NCI-H1092 treated with DMSO at 0.1 percent for 48 hours (cell line): ENCODE measurements at places on chromosomes 3 and 15.

DNA sequence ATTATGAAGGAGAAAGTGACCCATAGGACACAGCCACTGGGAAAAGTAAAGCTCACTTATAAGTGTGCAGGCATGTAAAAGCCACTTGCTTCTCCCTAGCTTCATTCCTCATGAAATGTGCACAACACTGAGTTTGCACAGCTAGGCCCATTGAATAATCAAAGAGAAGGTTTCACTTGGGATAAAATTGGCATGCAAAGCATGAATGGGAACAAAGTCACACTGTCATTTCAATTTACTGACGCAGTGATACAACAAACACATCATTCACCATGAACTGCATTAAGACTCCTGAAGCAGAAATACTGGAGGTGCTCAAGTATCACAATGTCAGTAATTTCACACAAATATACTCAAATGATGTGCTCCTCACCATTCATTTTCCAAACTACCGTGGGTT lies 61.1 kb downstream of the KCNMB2 start:
- DNase-seq: no peak

- no peak for DNase-seq
These were observed 525.1 kb upstream of the ROBO2 start for GRCh38 chr3:76514836-76515235.

DNA sequence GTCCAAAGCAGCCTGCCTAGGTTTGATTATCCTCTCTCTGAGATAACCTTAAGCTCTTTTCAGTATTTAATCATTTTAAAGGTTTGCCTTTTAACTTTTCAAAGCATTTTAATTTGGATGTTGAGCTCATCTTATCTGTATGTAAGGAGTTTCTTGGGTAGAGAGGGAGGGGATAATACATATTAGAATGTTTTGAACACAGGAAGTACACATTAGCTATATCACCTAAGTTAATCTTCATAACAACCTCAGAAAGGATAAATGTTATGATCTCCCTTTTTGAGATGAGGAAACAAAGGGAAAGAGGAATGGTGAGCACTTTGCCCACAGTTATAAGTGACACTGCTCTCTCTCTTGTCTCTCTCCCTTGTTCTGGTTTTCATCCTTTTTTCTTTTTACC lies 2.2 kb upstream of the CD47 start:
- DNase-seq: no peak

- no peak for DNase-seq
These were observed 99.8 kb upstream of the HERC1 start for GRCh38 chr15:63933522-63933921.

DNA sequence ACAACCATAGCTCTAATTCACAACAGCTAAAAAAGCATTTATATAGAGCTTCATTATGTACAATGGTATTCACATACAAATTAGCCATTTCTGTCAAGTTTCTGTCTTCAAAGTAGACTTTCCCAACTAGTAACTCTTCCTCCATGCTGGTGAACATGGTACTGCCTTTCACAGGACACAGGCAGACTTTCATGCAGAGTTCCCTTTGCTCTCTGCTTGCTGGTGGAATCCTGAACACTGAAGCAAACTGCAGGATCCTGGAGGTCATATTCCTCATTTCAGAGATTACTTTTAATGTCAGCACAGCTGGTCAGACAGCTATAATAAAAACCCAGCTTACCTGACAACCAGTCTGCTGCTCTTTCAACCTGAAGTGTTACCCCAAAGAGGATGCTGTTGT lies 53.6 kb downstream of the TASOR start:
- DNase-seq: no peak

GRCh38 chr3:38102444-38102814 lies 34.5 kb downstream of the ACAA1 start:
- no peak for DNase-seq

- no peak for DNase-seq
These were observed 33.9 kb downstream of the CCDC12 start for GRCh38 chr3:46942481-46943236.

DNA sequence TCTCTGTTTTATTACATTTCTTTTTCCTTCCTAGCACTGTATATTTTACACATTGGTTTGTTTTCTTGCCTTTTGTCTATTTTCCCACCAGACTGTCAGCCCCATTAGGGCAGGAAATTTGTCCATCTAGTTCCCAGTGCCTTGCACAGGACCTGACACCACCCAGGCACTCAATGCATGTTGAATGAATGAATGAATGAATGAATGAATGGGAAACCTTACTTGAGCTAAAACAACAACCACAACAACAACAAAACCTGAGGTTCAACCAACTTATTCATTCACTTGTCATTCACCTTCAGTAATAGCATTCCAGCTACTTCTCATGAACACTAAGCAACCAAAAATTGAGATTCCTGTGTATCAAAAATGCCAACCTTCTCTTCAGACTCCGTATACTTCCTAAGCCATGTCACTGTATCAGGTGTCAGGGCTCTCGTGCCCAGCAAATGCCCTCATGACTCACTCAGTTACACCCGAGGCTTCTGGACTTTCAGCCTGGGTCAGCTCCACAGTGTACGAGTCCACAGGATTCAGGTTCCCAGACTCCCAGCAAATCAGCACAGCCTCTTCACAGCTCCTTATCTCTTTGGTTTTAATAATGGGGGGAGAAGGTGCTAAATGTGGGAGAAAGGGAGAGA lies 37.3 kb downstream of the FSD2 start:
- DNase-seq: no peak

- DNase-seq: no peak
These were observed 27.5 kb upstream of the MAPKBP1 start for GRCh38 chr15:41746802-41747201.

DNA sequence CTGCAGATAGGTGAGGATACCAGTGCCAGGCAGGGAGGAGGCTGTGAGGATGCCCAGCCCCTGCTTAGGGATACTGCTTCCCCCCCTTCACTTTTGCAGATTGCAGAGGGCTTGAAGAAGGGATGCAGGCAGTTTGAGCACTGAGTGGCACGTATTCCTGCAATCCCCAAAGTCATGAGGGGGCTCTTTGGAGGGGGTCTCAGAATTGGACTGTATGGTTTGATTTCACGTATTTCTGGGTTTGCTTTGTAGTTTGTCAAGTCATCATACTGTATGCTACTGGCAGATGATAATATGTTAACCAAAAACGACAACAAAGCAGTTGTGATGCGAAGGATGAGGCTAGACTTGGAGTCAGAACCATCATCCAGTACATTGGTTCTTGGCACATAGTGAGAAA lies 28.1 kb downstream of the CHST14 start:
- no peak for DNase-seq

- DNase-seq: no peak
These were observed 93.2 kb downstream of the FILIP1L start for GRCh38 chr3:100020876-100021644.

DNA sequence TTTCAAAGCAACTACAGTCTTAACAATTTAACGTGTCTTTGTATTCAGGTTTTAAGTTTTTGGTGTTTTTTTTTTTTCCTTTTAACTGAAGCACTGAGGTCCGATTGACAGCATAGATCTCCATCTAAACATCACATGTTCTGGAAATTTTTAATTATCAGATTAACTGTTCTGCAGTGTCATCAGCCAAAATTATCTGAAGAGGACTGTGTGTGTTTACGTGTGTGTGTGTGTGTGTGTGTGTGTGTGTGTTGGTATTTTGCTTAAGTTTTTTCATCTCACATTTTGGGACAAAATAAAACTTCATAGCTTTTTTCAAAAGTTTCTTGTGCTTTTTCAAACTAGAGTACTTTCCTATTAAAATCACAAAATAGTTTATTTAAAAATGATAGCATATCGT lies 1.8 kb downstream of the PIK3CA start:
- DNase-seq: no peak

GRCh38 chr3:45944830-45945620 lies 1.8 kb downstream of the CXCR6 start:
- no peak for DNase-seq

GRCh38 chr15:90407871-90408317 lies 19.9 kb downstream of the IQGAP1 start:
- DNase-seq: no peak

DNA sequence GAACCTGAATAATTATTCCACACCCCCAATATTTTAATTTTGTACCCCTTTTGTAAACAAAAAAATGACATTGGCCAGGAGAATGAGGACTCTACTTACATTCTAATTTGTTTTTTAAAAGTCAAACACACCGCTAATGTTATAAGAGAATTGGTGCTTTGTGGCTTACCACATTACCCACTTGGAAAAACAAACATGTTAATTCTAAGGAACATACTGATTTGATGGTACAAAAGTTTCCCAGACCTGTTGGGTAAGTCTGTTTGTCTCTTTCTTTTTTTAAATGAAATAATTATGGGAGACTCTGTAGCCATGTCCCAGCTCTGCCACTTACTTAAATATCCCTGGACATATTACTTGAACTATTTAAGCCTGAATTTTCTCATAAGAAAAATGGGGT lies 352.5 kb upstream of the C2CD4B start:
- DNase-seq: no peak

GRCh38 chr3:188567478-188568195 lies 413.7 kb downstream of the LPP start:
- DNase-seq: no peak
